ENCODE measurements at places on chromosomes 4 and X.

- DNase-seq, result no peak
These were observed 136.1 kb downstream of the C4orf33 start for GRCh38 chr4:129231945-129232588.

DNA sequence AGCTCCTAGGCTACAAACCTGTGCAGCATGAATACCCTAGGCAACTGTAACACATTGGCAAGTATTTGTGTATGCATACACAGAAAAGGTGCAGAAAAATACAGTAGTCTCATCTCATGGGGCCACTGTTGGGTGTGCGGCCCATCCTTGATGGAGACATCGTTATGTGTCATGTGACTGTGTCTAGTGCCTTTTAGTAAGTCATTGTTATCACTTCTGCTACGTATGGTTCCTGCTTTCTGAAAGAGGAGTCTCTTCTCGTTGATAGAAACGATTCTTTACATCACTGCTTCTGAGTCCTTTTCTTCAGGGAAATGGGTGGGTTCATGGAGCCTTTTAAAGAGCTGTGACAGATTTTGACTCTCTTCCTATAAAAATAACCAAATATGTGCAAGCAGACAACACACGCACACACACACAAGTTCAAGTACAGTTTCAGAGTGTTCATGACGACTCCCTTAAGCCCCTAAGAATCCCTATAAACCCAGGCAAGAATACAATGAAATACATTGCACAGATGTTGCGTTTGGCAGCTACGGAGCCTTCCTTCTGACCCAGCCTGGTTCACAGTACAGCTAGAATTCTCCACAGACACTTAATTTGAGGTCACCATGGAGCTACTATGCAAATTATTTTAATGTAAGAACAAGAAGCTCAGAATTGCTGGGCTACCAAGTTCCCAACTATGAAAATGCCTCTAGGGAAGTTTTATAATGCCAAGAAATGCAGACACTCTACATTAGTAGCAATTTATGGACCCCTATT is 10.2 kb upstream of the STK32B start:
- DNase-seq, result no peak

GRCh38 chrX:69137371-69138117 is 27.7 kb downstream of the PJA1 start:
- no peak for DNase-seq

DNA sequence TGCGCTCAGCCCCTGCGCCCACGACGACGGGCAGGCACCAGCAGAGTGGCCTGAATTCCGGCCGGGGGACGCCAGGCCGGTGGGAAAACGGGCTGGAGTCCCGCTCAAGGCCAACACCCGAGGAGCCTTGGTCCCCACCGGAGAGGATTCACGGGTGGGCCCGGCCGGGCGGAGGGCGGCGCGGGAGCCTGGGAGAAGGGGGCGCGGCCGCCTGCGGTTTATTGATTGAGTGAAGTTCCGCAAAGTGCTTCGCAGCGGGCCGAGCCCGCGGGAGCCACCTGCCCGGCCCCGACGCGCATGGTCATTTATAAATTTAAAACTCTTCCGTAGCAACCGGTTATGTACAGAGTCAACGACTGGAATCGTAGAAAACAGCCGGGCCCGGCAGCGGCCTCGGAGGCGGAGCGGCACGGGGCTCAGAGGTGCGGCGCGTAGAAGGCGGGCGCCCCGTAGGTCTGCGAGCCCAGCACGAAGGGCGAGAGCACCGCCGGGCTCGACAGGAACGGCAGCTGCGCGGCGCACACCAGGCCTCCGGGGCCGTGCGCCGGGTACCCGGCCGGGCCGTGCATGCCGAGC is 3.6 kb downstream of the NKX1-1 start:
- no peak for DNase-seq

DNA sequence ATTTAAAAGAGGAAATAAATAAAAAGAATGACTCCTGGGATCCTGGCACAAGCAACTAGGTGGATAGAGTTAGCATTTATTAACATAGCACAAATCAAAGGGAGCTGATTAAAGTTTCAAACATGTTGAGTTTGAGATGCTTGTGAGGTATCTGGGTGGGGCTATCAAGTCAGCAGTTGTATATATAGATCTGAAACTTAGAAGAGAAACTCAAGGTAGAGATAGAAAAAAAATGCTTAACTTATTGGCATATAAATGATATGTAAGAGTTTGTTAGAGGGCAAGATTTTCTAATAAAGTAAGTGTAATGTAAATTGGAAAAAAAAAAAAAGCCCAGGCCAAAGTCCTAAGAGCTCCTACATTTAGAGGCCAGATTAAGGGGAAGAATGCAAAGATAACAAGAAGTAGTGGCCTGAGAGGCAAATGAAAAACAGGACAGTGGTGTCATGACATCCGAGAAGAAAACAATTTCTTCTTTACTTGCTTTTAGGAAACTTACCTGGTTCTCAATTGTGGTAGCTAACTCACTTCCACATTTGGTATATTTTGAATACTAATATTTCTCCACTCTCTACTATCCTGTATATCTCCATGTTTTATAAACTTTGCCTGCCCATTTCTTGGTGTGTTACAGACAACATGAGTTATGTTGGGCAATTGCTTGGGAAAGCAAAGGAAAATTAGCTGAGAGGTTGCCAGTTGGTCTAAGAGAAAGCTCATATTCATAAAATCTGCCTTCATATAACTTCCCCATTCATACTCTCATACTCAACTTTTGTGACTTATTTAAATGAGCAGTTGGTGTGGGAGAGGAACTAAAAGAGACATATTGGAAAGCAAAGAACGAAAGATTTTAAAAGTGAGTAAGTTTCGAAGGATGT is 169.2 kb downstream of the PARM1 start:
- no peak for DNase-seq

DNA sequence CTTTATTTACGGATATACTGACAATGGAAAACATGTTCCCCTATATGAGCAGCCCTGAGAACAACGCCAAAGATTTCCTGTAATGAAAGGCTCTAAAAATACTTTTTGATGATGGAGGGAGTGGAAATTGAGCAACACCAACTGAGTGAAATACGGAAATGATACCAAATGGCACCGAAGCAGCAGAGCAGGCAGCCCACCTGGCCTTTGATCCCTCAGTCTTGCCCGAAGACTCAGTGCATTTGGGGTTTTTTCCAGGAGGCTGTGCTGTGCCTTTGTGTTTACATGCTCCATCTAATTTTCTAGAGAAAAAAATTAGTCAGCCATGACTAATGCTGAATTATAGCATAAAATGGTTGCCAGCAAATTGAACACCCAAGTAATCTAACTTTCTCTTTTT is 169.9 kb upstream of the RBPJ start:
- peak; percentile 26 for DNase-seq

DNA sequence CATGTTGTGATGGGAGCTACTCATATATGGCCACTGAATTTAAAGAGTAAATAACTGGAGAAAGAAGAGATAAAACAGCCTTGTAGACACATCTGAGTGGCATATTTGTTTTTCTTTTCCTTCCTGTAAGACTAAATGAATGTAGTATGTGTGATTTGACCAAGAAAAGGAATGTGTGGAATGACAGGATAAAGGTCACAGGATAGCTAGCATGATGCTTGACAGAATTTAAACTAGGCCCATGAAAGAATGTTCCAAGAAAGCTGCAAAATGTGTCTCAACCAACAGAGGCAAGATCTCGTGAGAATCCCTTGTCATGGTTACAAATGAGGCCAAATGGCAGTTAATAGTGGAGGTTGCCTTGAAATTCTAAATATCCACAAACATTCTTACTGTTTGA is 137.0 kb downstream of the KCNIP4 start:
- DNase-seq, result no peak

GRCh38 chr4:121062521-121062920 is 9.8 kb downstream of the NDNF start:
- DNase-seq, result no peak

GRCh38 chr4:103008875-103009729 is 10.4 kb downstream of the SLC9B1 start:
- DNase-seq, result no peak

- no peak for DNase-seq
These were observed 75.8 kb upstream of the PCDH18 start for GRCh38 chr4:137608085-137608484.

DNA sequence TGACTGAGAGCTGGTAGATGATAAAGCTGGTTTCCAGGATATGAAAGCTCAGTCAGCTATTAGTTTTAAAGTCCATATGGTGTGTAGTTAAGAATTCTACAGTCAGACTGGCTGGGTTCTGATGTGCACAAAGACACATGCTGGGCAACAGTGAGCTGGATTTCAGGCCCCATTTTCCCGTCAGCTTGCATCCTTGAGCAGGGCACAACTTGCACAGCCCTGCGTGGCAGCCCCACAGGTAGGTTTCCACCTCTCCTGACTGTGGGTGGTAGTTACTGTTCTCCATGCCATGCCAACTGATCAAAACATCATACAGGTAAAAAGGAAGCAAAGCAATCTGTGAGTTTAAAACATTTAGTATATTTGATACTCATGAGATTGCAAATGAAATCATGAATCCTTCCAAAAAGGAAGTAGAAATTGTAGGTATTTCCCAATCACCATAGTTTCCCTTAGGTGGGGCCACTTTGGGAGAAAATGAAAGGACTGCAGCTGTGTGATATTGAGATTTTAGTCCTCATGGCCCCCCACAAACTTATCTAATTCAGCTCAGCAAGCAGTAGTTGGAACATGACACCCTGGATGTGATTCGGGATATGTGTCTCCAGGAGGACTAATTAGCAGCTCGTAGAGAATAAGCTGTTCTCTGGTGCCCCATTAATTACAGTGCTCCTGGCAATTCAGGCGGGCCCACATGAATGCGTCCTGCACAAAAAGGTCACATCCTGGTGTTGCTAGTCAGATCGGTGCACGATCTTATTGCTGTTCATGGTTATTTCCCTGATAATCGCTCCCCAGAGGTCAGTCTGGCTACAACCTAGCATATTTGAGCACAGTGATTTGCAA is 42.4 kb upstream of the NOCT start:
- no peak for DNase-seq

- no peak for DNase-seq
These were observed 562.0 kb upstream of the AADAT start for GRCh38 chr4:170651786-170652185.

DNA sequence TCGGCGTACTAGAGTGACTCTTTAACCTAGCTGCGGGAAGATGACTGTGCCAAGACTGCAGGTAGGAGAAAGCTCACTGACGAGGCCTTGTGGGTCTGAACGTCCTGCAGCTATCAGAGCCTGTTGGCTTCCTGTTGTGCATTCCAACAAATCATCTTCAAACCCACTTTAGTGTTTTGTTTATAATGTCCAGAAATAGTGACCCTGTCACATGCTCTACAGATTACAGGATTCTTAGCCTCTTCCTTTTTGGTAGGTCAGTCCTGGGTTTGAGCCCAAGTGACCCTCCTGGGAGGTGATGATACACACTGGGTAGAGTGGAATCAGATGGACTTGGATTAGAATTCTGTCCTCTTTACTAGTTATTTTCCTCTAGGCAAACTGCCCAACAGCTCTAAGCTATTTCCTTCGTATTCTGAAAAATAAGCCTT is 33.2 kb downstream of the HTT start:
- no peak for DNase-seq

DNA sequence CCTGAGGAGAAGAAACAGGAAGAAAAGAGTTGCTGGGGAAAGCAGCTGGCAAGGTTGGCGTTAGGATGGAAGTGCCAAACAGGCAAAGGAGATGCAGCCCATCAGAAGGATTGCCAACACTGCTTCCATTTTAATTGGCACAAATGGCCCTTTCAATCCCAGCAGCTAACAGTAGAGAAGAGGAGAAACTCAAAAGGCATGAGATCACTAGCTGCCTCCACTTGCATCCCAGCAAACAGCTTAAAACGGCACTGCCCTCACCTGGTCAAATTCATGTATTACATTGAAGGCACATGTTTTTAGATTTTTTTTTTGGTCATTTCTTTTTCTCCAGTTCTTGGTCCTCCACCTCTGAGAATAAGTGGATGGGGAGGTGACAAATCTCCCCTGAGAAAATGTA is 14.9 kb upstream of the LOC101059915 start:
- DNase-seq, result no peak

GRCh38 chr4:70903291-70903603 is 1.1 kb downstream of the MOB1B start:
- no peak for DNase-seq

DNA sequence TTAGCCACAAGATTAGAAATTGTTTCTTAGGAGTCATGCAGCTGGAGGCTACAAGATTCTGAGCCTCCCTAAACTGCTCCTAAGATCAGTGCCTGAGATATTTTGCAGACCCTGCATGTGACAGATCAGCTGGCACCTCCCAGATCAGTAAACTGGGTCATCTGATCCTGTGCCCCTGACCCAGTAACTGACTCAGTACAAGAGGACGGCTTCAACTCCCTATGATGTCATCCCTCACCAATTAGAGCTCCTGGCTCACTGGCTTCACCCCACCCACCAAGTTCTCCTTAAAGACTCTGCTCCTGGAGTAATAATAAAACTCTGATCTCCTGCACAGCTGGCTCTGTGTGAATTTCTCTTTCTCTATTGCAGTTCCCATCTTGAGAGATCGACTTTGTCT is 45.4 kb upstream of the PNPLA4 start:
- DNase-seq, result no peak

DNA sequence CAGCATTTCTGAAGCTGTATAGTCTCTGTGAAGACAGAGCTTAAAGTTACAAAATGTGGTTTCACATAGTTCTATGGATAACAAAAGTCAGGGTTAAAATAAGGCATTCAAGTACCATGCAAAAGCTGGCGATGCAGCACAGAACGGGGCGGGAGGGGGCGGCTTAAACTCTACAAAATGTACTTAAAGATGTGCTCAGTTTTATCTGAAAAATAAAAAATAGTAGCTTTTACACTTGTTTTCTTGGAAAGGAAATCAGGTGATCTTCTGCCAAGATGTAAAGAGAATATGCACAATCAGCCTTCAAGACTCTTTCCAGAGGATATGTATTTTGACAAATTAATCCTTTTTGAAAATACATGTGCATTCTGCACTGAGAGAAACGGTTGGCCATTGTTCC is 301.7 kb upstream of the EMCN start:
- no peak for DNase-seq

DNA sequence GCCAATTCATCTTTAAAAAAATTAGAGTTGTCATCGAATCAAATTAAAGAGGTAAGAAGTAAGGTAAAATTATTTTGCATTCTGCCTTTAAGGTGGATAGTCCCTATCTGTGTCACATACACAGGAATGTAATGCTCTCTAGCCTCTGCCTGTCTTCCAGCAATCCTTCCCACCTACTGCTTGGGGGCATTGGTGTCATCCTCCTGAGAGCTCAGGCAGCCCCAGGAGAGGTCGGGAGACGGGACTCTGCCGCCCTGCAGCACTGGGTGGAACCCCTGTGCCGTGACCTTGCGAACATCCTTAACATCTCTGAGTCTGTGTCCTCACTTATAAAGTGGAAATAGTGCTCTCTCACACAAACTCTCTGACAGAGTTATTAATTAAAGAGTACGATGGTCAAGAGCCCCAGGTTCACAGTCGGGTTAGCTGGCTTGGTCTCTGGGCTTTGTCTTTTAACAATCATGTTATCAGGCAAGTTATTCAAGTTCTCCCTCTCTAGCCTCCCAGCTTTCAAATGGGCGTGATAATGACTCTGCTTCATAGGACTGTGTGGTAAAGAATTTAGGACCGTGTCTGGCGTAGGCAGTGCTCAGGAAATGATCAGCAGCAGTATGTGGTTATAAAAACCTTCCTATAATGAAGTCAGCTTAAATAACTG is 10.2 kb downstream of the TLR3 start:
- DNase-seq, result no peak

Data from stimulated activated CD4-positive, alpha-beta T cell treated with anti-CD3 and anti-CD28 coated beads, Interleukin-12 subunit alpha, Interleukin-12 subunit beta, amount 100 ng/mL, for 24 hours (primary cell).